ENCODE measurements at places on chromosomes 12 and 14.

GRCh38 chr14:46571970-46572369, 79.6 kb downstream of the RPL10L start:
- DNase-seq = no peak

DNA sequence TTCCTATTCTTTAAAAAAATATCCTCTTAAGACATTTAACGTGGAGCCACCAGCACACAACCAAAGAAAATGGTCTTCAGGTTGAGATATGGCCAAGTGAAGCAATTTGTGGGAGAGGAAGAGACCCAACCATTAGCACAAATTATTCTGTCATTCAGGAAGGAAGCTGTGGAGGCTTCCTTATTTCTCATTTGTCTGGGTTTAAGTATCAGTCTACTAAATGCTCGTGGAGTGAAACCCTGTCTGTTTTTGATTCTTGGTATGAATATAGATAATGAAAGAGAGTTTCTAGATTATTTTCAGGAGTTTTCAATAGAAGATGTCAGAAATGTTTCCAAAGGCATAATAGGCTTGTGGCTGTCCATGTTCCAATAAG, 125.1 kb downstream of the GPR65 start:
- DNase-seq = no peak

DNA sequence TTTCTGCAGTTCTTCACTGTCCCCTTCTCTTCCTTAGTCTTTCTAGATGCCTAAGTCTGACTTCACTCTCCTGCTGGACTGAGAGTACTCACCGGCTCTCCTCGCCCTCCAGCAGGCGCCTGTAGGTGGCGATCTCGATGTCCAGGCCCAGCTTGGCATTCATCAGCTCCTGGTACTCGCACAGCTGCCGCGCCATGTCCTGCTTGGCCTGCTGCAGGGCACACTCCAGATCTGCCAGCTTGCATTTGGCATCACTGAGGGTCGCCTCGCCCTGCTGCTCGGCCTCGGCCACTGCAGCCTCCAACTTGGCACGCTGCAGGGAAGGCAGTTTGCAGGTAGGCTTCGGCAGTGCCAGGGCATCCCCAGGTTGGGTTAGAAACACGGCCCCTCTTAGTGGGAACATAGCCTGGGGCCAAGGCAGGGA, 5.2 kb downstream of the KRT84 start:
- DNase-seq = no peak

- no peak for DNase-seq
These were observed 21.8 kb downstream of the LMO3 start for GRCh38 chr12:16583969-16584745.

GRCh38 chr14:58901826-58902225, 264.1 kb downstream of the DACT1 start:
- DNase-seq = no peak

DNA sequence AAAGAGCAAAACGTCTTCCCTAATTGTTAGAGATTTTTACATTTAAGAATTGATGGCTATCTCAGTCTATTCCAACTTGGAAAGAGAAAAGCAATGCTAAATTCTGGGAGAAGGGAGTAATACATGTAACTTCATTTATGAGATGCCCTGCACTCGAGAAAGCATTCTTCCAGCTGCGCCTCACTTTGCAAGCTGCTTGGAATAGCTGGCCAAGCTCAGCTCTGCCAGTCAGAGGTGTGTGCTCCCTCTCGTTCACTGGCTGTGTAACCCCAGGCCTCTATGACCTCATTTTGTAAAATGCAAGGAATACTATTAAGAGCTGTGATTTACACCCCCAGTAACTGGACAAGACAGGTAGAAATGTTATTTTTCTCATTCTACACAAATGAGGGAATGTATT, 79.1 kb downstream of the OTX2 start:
- DNase-seq = no peak

- DNase-seq = no peak
These were observed 21.0 kb downstream of the TMEM116 start for GRCh38 chr12:111991946-111992345.

DNA sequence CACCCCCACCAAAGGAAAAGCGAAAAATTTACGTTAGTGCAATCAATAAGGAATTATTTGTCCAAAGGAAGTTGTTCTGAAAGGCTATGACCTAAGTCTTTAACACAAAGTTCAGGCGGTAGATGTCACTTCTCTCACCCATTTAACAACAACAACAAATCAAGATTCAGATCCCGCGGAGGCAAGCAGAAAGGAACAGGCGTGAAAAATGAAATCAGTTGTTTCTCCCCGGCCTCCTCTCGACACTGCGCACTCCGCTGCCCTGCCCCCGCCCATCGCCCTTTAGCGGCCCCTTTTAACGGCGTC, 1.4 kb downstream of the DENND5B start:
- DNase-seq = no peak

GRCh38 chr14:46322730-46323403, 328.7 kb downstream of the RPL10L start:
- no peak for DNase-seq

GRCh38 chr14:22852940-22853767, 16.8 kb downstream of the MMP14 start:
- peak; percentile 93 for DNase-seq

DNA sequence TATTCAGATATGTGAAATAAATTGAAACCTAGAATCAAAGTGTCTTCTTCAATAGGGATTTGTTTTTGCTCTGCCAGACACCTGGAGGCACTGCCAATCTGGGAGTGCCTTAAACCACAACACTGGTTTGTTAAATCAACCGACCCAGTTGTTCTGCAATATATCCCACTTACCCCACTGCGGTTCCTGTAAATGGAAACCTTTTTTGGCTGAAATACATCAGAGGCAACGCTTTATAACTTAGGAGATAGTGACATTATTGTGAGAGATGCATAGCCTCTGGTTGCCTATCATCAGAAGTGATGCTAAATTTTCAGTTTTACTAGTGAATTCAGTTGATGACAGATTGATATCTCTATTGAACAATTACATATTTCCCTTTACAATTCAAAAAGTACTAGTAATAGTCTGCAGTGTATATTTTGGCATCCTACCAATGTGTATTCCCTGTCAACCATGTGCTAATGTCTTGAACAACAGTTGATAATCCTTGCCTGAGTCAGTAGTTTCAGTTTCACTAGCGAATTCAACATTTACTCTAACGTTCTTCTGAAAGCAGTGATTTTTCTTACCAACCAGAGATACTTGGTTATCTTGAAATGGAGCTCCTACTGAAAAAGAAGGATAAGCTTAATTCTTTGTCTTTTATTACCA, 30.5 kb downstream of the PPP2R5C start:
- no peak for DNase-seq

GRCh38 chr12:105812366-105812765, 326.4 kb downstream of the NUAK1 start:
- DNase-seq = no peak

- DNase-seq = no peak
These were observed 32.2 kb downstream of the SYNE3 start for GRCh38 chr14:95484296-95484695.

GRCh38 chr12:89671469-89671868, 37.2 kb downstream of the ATP2B1 start:
- no peak for DNase-seq

- DNase-seq = no peak
These were observed 6.4 kb downstream of the CSRP2 start for GRCh38 chr12:76872415-76872814.

DNA sequence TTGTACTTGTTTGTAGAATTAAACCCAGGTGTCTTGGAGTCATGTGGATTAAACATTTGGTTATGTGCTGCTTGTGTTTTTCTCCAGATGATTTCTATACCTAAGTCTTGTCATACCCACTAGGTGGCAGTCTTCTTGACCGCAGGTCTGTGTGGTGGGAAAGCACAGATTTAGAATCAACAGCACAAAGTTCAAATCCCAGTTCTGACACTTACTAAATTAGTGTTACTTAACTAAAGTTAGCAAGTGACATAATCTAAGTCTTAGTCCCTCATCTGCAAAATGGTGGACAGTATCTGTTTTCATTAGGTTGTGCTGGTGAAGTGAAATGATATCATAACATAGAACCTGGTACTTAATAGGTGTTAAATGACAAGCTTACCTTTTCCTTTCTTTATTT, 151.0 kb upstream of the ARHGAP5 start:
- DNase-seq = no peak

DNA sequence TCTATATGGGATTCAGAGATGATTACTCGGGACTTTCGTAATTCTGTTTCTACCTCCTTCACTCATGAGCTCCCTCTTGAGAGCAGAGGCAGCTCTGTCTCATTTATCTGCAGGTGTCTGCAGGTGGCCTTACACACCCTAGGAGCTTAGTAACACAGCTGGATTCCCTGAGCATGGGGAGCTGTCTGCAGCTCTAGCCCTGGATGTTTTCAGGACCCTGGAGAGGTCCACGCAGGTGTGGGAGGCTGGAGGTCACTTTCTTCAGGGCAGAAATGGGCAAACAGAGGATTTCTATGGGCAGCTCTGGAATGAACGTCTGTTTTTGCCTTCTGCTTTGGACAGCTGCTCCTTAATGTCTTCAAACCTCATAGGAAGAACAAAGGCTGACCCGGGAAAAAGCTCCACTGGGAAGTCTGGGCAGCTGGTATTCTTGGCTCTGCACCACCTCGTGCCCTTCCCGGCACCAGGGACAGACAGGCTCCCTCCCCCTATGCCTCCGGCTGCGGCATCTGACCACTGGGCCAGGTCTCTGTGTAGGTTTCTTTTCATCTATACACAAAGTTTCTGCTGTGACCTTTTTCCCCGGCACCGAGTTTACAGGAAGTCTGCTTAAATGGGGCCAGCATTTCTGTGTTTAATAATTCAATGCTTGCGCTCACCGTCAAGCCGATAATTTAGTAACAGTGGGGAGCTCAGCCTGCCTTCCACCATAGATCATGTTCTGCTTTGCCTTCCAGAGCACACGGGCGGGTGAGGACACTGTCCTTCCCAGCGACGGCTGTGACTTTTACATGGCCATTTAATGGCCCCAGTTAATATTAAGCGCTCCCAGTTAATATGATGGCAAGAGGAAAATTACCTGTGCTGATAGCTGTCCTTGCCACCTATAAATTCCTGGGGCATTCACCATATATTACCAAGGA, 320.2 kb upstream of the SFSWAP start:
- no peak for DNase-seq

DNA sequence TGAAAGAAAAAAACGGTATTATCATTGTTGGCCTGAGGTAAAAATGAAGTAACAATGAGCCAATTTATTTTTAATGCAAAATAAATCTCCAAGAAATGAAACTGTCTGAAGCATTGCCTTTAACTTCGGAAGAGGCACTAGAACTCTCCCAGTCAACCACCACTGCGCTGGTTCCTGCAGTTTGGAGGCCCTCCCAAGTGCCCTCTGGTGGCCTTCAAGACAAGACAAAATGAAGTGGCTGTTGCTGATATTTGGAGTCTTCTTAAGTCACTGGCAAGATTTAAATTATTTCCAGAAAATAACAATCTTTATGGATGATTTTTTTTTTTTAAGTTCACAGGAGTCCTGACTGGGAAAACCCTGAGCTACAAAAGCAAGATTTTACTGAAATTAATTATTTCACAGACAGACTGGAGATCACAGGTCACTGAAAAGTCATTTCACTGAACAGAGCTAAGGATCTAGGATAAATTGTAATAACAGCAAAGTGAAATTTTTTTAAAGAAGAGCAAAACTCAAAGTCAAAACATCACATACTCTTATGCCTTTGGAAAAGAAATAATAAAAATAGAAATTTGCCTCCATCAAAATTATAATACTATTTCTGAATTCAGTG, 58.2 kb downstream of the DICER1 start:
- no peak for DNase-seq

- no peak for DNase-seq
These were observed 88.8 kb downstream of the ATF7IP start for GRCh38 chr12:14454098-14454907.

- no peak for DNase-seq
These were observed 143.7 kb upstream of the DIO2 start for GRCh38 chr14:80354860-80355581.

DNA sequence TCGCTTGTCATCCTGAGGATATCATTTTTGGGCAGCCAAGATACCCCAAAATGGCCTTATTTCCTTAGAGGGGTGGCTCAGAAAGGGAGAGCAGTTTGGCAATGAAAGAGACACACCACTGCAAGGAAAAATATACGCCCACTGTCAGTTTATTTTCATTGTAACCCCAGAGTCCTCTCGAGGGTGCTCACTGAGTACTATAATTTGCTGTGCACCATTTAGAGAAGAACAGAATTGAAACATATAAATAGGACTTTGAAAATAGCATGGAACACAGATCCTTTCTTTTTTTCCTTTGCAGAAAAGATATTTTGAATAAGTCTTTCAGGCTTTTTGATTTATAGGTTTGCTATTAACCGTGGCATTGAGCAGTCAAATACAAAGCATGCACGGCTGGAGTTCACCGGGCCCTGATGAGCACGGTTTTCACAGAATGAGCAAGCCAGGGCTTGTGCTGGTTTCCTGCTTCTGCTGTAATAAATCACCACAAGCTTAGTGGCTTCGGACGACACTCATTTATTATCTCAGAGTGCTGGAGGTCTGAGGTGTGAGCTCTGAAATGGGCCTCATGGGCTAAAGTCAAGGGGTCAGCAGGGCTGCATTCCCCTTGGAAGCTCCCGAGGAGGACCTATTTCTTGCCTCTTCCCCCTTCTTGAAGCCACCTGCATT, 152.3 kb downstream of the ZNF664 start:
- no peak for DNase-seq

DNA sequence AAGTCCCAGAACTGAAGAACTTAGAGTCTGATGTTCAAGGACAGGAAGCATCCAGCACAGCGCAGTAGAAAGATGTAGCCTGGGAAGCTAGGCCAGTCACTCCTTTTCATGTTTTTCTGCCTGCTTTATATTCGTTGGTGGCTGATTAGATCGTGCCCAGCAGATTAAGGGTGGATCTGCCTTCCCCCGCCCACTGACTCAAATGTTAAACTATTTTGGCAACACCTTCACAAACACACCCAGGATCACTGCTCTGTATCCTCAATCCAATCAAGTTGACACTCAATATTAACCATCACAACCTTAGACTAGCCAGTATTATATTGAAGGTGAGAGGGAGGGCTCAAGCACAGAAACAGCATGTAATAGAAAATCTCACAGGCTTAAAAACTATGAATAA, 222.9 kb downstream of the C12orf50 start:
- DNase-seq = no peak

DNA sequence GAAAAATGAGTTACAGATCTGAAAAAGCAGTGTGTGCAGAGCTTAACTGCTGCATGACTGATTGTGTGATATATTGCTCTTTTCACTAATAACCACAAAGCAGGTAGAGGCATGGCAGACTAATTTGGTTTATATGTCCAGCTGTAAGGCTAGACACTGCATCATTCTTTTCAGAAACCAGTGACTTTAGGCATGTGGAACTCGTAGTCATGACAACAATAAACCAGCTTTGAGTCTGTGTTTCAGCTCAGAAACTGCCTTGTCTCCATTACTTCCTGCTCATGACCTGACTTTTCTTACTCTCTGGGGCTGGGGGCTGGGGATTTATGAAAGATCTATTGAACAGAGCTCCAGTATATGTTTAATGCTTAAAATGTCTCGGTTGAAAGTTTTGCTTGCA, 146.8 kb upstream of the LRIG3 start:
- no peak for DNase-seq

Data from stimulated activated CD4-positive, alpha-beta T cell treated with anti-CD3 and anti-CD28 coated beads, TNF-alpha, amount 100 ng/mL, for 48 hours (primary cell).